ENCODE measurements at places on chromosomes 3 and 15. TPM values are rescaled to one million over a fixed set of nuclear protein-coding genes. Genes with fewer than 3 reads are reported as not detected.

- no peaks in the 10 kb centered on the region for H3K4me1 ChIP-seq
- no peaks in the 10 kb centered on the region for H3K27me3 ChIP-seq
- DNase-seq: no peak
- H3K36me3 ChIP-seq: peaks cover 24% of the 10 kb centered on the region
Measured at GRCh38 chr15:25173241-25174028, 218.6 kb downstream of the SNRPN start.

Gene ZBED2
- not detected for total RNA-seq

DNA sequence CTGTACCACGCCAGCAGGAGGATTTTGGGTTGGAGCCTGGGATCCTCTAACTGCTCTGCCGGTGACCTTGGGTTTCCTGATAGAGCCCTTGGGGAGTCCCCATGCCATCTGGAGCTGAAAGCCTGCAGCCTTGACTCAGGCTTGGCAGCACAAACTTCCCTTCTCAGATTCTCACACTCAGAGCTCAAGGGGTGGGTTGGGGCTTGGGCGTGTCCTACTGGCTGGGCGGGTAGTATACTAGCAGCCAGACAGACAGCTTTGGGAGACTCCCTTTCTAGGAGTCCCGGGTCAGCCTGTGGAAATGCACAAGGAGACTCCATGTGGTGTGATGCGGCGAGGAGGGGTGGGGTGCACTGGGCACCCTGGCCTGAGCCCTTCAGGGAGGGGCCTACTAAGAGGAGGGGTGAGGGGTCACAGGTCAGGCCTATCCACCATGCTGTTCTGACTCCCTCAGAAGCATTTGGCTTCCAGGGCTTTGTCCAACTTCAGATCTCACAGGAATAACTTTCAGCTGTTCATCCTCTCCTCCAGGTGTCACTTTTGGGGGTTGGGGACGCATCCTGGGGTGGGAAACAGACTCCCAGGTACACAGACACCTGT, 21.6 kb upstream of the PLXNA1 start:
- no peak overlapping the region for H3K4me3 ChIP-seq
- H3K27ac ChIP-seq: no peak overlapping the region
- no peaks in the 10 kb centered on the region for H3K27me3 ChIP-seq
- no peak for DNase-seq
- H3K36me3 ChIP-seq: no peaks in the 10 kb centered on the region
- peaks cover 2% of the 10 kb centered on the region for H3K4me1 ChIP-seq

- H3K27ac ChIP-seq: no peak overlapping the region
- H3K4me1 ChIP-seq: peaks cover 6% of the 10 kb centered on the region
- H3K36me3 ChIP-seq: no peaks in the 10 kb centered on the region
- H3K27me3 ChIP-seq: peaks cover 12% of the 10 kb centered on the region
- H3K4me3 ChIP-seq: no peak overlapping the region
Measured at GRCh38 chr3:159852821-159853505, 135.7 kb upstream of the IL12A start.

GRCh38 chr3:65619451-65619881, 419.3 kb downstream of the MAGI1 start:
- no peaks in the 10 kb centered on the region for H3K36me3 ChIP-seq
- H3K4me3 ChIP-seq: no peak overlapping the region
- H3K27ac ChIP-seq: no peak overlapping the region

Data from naive thymus-derived CD8-positive, alpha-beta T cell (primary cell).